ENCODE measurements at places on chromosomes 7 and 10.

GRCh38 chr10:77168861-77169260 is 468.7 kb downstream of the KCNMA1 start:
- DNase-seq: no peak

GRCh38 chr10:76172020-76172419 is 740.6 kb downstream of the LRMDA start:
- no peak for DNase-seq

DNA sequence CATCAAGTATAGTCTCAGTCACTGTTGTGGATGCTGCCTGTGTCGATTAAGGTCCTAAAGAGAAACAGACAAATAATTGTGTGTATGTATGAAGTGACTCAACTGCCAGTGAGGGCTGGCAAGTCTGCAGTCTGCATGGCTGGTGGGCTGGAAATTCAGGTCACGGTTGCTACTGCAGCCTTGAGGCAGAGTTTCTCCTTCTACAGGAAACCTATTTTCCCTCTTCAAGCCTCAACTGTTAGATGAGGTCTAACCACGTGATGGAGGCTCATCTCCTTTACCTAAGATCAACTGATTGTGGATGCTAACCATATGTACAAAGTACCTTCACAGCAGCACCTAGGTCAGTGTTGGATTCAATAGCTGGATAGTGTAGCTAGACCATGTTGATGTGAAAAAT is 29.9 kb downstream of the MBL2 start:
- DNase-seq: no peak

DNA sequence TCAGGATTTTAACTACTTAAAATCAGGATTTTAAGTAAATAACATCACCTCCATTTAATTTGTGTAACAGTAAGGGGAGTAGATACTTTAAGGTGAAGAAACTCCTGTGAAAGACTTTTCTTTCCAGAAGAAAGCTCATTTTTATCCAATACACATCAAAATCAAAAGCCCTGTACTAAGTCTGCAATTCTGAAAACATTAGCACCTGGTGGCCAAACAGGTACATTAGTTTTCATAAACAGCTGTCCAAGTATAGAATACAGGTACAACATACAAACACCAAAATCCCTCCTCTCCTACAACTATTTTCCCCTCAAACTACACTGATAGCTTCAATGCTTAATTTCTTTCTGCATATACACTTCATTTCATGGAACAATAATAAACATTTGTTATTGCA is 22.9 kb downstream of the FAM3C start:
- DNase-seq: no peak

GRCh38 chr7:86929293-86930109 is 130.0 kb downstream of the ELAPOR2 start:
- DNase-seq: no peak

DNA sequence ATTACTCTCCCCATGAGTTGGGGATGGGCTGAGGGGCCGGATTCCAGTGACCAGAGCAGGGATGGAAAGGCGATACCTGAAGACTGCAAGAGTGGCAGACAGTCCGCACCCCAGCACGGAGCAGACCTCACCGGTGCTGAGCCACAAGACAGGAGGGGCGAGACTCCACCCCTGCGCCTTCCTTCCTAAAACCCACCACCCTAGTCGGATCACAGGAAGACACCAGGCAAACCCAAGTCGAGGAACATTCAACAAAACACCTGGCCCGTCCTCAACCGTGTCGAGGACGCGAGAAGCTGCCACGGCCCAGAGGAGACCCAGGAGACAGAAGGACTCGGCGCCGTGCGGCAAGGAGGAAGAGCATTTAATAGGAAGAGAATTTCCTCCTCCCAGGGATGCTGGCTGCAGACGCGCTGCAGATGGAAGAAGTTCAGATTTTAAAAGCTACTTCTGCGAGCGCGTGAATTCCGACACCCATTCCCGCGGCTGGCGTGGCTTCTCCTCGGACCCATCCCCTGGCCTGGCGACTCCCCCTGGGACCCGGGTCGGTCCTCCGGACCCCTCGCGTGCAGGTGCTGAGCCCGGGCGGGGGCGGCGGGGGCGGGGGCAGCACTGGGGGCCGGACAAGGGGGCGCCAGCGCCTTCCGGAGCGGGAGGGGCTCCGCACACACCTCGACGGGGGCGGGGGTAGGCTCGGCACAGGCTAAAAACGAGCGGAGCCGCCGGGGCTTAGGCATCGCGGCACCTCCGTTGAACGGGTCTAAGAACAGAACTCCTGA is 563 bp upstream of the UTF1 start:
- DNase-seq: no peak

GRCh38 chr10:124577651-124578050 is 116.0 kb downstream of the LHPP start:
- DNase-seq: no peak

DNA sequence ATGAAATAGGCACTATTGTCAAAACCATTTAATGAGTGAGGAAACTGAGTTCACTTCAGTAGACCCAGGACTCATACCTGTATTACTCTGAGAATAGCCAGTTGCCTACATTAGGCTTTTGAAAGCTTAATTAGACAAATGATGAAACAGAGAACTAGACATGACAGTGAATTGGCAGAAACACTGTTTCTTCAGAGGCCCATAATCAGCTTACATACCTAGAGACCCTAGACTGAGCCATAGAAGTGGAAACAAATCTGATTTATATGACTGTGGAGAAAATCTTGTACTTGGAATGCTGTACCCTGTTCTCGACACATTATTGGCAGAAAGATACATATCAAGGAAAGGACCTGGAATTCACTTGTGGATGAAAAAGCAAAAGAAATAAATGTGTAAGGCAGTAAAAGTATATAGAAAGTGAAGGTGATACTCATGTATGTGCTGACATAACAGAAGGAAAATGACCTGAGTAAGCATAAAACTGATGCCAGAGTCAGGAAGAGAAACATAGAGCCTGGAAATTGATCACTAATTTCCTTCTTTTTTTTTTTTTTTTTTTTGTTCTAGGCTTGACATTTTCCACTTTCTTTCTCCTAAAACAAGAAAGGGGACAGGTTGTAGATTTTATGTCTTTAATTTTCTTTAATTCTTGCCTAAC is 251.5 kb downstream of the BICC1 start:
- no peak for DNase-seq

- DNase-seq: no peak
These were observed 9.4 kb upstream of the HERC4 start for GRCh38 chr10:68084469-68084868.

DNA sequence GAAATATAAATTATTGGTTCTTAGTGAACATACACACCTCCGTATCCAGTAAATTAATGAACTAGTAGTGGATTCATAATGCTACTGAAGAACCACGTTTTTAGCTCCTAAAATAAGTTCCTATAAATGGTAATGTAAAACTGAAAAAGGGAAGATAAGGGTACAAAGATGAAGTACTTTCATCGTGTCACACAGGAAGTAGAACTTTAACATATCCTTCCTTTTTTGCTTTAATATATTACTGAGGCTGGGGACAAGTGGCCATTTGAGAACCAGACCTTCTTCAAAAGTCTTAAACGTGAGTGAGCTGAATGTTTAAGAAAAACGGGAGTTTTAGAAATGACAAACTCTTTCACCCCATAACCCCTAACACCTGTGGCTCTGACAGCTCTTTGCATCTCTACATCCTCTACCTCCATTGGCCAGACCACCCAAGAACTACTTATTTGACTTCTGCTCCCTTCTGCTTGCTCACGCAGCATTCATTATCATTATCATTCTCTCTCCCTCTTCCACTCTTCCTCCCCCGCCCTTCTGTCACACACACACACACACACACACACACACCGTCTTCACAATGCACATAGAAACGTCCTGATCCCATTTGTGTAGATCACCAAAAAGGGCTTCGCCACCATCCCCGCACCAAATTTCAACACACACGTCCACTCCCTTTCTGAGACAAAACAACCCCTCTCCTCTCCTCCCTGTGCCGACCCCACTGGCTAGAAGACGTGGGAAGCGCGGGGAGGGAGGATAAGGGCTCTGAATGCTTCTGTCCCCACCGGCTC is 677 bp downstream of the SKAP2 start:
- DNase-seq: no peak

DNA sequence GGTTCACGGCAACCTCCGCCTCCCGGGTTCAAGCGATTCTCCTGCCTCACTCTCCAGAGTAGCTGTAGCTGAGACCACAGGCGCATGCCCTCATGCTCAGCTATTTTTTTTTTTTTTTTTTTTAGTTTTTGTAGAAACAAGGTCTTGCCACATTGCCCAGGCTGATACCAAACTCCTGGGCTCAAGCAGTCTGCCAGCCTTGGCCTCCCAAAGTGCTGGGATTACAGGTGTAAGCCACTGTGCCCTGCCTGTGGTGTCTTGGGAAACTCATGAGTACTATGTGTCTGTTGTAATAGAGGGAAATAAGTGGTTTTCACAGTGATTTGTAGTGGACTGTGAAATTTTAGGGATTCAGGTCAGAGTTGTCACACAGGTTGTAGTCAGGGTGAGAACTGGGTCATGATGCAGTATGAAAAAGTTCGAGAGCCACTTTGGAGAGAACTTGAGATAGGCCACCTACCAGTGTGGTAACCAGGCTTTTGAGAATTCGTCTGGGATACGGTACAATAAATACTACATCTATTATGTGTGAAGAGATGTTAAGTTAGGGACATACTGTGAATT is 30.4 kb downstream of the SIRT1 start:
- DNase-seq: no peak

DNA sequence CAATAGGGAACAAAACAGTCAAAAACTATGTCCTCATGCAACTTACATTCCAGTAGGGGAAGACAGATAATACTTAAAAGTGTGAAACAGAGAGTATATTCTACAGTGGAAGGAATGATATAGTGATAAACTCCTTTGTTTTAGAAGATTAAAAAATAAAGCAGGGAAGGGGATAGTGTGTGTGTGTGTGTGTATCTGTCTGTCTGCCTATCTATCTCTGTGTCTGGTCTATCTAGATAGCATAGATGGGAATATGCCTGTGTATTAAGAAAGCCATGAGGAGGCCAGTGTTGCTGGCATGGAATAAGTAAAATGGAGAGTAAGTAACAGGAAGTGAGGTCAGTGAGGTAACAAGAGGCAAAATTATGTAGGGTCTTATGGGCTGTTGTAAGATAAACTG is 42.2 kb downstream of the EXOC6 start:
- no peak for DNase-seq

- no peak for DNase-seq
These were observed 452 bp downstream of the SEMA3C start for GRCh38 chr7:80918399-80918798.

DNA sequence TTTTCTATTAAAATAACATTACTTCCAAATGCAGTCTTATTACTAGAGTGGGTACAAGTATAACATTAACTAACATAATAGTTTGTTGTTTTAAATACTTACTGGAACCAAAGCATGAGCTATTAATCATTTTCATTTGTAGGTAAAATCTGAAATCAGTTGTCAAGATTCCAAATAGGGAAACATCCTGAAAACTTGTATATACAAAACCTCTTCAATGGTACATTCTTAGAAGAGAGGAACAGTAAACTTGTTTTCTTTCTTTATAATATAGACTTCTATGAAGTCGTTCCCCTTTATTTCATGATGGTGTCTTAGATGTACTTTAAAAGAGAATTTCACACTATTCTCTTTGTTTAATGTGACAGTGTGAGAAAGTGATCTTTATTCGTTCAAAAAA is 85.9 kb downstream of the VTI1A start:
- DNase-seq: no peak

DNA sequence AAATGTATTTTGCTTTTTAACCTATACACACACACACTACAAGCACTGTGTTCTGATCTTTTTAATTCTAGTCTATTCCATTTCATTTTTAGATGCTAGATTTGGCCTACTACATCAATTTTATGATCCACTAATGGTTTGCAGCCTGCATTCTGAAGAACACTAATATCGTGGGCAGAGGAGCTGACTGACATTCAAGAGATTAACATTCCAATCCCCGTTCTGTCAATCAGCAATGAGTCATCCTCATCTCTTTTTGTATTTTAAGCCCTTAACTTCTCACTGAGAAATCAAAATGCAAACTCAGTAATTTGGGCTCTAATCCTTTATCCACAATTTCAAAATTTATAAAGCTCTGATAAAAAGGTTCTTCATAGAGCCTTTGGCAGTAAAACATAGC is 47.1 kb upstream of the GAD2 start:
- DNase-seq: no peak

- DNase-seq: no peak
These were observed 85.2 kb downstream of the RNLS start for GRCh38 chr10:88497913-88498312.

DNA sequence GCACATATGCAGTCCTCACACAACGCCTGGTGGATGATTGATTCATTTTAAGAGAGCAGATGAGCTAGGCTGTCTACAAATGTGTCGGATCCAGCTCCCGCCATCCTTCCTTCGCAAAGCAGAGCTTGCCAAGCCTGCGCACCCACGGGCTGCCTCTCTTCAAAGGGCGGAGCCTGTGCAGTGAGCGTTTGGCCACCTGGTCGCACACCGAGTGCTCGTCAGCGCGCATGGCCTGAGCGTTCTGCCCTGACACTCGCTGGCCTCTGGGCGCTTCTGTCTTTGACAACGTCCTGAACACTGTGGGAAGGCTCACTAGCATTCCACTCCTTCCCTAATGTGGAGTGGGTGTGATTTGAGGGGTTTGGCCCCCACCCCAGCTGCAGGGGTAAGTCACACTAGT is 47.1 kb upstream of the TMEM72 start:
- DNase-seq: no peak

- no peak for DNase-seq
These were observed 2.6 kb upstream of the GRB10 start for GRCh38 chr7:50785346-50785745.

- no peak for DNase-seq
These were observed 156.3 kb downstream of the CCDC71L start for GRCh38 chr7:106504645-106505044.

DNA sequence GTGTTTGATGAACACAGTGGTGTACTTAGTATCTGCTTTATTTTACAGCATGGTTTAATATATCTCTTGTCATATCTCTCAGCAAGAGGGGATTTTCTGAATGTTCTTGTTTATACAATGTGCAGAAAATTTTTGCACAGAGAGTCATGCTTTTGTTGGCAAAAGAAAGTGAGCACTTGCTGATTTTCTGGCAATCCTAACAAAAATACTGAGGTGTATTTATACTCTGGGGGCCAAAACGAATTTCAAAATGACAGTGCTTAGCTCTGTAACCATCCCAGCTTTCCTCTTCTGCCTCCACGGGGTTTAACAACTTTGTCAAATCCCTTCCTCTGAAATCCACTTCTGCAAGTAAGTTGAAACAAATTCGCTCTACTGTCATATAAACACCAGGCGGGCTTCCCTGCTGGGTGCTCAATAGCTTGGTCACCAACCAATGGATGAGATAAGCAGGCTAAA is 169.2 kb downstream of the NOC3L start:
- DNase-seq: peak; percentile 88

GRCh38 chr10:129945941-129946760 is 17.9 kb downstream of the EBF3 start:
- DNase-seq: no peak

- DNase-seq: no peak
These were observed 218.1 kb downstream of the WDR11 start for GRCh38 chr10:121069061-121069850.

- DNase-seq: no peak
These were observed 2.7 kb downstream of the LAMB4 start for GRCh38 chr7:108127461-108127860.

- no peak for DNase-seq
These were observed 48.4 kb downstream of the TES start for GRCh38 chr7:116258734-116259133.

GRCh38 chr7:66359656-66360211 is 154.6 kb downstream of the TPST1 start:
- DNase-seq: no peak

All from smooth muscle cell of the brain vasculature (primary cell).